Caco-2 (cell line): ENCODE measurements at places on chromosomes 3 and 15. TPM values are rescaled to one million over a fixed set of nuclear protein-coding genes. Genes with fewer than 3 reads are reported as not detected.

WDR5B gene
- 4.4 and 4.7 TPM in 2 replicates for total RNA-seq

AADAC gene
- 0.57 and 1.1 TPM in 2 replicates for total RNA-seq

- DNase-seq = no peak
Observed at GRCh38 chr3:148659512-148659911, 38.2 kb upstream of the AGTR1 start.

GRCh38 chr3:44899683-44900367, 25.4 kb downstream of the TGM4 start:
- DNase-seq = no peak

- DNase-seq = no peak
Observed at GRCh38 chr15:100572362-100572983, 29.5 kb downstream of the LINS1 start.

- no peak for DNase-seq
Observed at GRCh38 chr15:82774496-82774895, 31.4 kb downstream of the FSD2 start.

GRCh38 chr3:2568156-2568555, 469.5 kb downstream of the CNTN4 start:
- DNase-seq = no peak

DNA sequence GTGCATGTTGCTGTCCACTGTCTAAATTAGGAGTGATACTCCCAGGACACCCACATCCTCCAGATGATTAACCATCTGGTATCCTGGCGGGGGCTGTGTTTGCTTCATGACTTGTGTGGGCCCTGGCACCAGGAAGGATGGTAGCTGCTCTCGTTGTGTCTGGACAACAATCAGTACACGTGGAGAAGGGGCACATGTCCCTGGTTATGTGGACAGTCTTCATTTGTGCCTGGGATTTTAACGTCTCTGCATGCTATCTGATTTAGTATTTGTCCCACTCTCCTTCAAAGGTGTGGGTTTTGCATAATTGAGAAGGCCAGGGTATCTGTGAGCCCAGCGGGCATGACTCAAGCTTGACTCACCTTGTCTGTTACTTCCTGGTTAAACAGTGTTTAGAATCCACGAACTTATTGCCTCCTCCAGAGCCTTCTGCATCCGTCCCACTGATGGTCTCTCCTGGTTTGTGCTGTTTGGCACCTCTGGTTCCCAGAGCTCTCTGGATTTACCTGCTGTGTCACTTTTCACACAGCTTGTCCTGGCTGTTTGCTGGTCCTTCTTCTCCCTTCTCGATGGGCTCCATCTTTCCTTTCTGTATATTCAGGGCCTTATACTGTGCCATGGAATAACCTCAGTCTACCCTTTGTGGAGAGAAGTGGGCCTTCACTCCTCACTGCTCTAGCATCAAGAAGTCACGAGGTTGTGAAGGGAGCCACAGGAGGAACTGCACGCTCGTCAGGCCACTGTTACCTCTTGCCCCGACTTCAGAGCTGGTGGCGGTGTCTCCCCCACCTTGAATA, 32.5 kb downstream of the ARNT2 start:
- no peak for DNase-seq

DNA sequence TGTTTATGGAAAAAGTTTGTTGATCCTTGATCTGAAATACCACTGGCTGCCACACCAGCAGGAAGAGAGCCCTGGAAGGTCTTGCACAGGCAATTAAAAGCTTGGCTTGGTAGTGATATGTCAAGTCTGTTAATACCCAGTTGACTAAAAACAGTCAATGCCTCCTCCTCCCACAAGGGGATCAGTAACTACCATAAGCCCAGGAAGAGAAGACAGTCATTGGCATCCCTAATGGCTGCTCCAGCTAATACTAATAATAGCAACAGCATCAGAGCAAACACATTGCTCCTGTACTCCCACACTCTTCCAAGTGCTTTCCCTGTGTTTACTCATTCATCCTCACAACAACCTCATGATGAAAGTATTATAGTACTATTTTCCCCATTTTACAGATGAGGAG, 528.6 kb downstream of the TAFA4 start:
- DNase-seq = no peak

- no peak for DNase-seq
Observed at GRCh38 chr15:30922480-30923311, 19.0 kb downstream of the FAN1 start.

- DNase-seq = peak; percentile 75
Observed at GRCh38 chr3:133479895-133480669, 80.2 kb downstream of the BFSP2 start.

GRCh38 chr3:128052595-128053351, 536 bp downstream of the SEC61A1 start:
- no peak for DNase-seq

COL6A5 gene
- total RNA-seq = not detected in 2 replicates

DNA sequence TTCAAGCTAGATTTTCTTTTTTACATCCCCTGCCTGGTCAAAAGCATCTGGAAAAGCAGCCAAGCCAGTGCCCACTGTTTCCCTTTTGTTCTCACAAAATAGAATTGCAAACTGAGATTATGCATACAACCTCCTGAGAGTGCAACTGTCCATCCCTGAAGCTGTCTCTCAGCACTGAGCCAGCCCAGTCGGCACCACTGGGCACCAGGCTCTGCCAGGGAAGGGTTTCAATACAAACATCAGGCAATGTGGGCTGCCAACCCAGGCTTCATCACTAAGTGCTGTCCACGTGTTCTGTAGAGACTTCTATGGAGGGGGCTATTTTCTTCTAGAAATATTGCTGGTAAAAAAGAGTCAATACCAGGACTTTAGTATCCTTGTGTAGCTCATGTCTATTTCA, 356.3 kb upstream of the TBL1XR1 start:
- DNase-seq = no peak

- no peak for DNase-seq
Observed at GRCh38 chr3:30673425-30674341, 67.3 kb downstream of the TGFBR2 start.

- no peak for DNase-seq
Observed at GRCh38 chr3:122576174-122576940, 1.1 kb upstream of the PARP15 start.

SLCO2A1 gene
- 2.2 and 2.5 TPM in 2 replicates for total RNA-seq

DNA sequence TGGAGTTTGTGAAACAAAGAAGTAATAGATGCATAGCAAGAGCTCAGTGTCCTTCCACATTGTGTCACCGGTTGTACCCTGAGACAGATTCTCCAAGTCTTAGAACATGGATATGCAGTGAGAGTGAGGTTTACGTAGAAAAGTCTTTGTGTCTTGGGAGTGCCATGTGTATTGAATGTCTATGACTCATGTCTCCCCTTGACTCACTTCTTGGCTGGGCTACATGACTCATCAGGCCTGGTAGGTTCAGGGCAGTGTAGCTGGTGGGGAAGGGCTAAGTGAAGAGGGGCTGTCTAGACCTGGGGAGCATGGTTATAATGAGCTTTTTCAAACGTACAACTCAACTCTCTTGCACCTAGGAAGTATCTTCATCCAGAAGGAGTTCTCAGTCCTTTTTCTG, 167.4 kb downstream of the GAP43 start:
- DNase-seq = no peak

- DNase-seq = no peak
Observed at GRCh38 chr15:41892621-41893421, 1.0 kb downstream of the SPTBN5 start.

GRCh38 chr3:186166491-186167288, 57.8 kb upstream of the ETV5 start:
- no peak for DNase-seq

DNA sequence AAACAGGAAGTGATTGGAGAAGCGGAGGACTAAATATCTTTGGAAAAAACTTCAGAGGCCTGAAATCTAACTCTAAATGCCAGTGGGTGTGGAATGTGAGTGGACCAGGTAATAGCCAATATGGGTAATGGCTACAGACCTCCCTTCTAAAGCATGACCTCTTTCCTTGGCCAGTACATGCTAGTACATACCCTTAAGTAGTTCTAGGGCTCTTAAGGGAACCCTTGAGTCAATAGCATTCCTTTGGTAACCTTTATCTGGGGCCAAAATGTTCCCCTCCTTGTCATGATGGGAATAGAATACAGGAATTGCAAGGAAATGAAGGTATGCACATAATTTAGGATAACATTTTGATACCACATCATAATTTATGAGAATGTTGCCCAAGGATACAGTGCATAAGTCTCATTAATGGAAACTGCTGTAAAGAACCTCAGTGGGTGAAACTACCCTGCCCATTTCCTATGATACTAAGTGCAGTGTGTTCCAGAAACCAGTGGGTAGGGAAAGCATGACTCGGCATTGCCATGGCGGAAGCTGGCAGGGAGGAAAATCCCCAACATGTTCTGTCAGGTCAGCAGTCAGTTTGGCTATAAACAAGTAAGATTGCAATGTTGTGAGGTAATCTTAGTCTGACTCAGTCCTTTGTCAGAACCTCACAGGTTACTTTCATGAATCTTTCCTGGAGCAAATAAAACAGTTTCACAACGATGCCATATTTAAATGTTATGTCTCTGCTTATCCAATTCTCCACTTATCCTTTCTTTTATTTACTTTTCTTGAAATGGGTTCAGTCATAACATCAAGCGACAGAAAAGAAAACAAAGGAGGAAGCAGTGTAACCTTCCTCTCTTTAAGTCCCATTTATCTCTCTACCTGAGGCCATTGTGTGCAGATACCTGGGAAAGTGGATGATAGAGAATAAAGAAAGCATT, 23.5 kb upstream of the RAP2B start:
- DNase-seq = peak; percentile 65

DNA sequence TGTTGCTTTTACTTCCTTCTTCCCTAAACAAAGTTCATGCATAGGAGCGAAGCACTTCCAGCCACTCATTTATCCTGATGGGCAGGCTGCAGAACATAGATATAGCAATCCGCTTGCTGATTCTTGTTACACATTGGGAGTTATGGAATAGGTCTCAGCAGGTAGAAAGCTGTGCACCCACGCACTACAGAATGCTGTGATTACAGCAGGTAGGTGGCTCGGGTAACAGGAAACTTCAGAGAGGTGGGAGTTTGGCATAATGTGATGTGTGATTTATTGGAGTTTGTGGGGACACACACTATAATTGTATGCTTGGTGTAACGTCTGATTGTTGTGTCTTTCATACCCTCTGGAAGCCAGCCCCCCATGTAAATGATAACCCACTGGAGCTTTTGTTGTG, 99.2 kb upstream of the MEIS2 start:
- DNase-seq = no peak

- no peak for DNase-seq
Observed at GRCh38 chr3:190676481-190676880, 162.6 kb downstream of the IL1RAP start.

DNA sequence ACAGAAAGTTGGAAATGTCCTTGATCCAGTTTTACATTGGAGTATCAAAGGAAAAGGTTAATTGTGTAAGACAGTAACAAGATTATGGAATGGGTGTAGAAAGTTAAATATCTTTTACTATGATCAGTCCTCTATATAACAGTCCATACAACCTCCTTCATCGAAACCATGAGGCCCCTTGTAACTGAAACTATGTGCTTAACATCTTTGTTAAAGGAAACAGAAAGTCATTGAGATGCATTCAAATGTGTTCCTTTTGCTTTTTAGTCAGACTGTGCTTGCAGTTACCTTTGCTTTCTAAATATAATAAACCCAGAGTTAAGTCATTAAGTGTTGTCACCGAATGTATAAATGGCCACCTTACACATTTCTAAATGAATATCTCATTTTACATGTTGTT, 1298.5 kb downstream of the ROBO2 start:
- no peak for DNase-seq

- no peak for DNase-seq
Observed at GRCh38 chr15:95138604-95139270, 907.4 kb downstream of the MCTP2 start.

ZDHHC19 gene
- total RNA-seq = not detected in 2 replicates

GCNT3 gene
- 1.9 and 2.5 TPM in 2 replicates for total RNA-seq

TRPM1 gene
- not detected in 2 replicates for total RNA-seq

CFAP92 gene
- total RNA-seq = 4.5 and 5.9 TPM in 2 replicates

GRCh38 chr3:3315846-3316245, 136.4 kb upstream of the CRBN start:
- no peak for DNase-seq

SEMA3B gene
- total RNA-seq = 19.7 and 21.8 TPM in 2 replicates

DNA sequence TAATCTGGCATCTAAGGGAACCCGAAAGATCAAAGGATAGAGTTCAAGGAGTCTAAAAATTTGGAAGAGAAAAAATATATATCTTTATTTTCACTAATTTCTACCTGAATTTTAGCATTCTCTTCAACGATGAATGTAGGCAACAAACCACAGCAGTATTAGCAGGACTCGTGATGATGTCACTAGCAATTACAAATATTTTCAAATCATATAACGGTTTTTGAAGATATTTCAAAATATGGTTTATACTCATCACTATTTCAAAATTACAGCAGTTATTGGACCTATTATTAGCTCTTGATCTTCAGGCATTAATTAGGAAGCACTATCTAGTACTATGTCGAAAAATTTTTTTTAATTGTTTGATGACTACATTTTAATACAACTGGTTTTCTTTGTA, 27.0 kb upstream of the ANKDD1A start:
- no peak for DNase-seq

TTLL13 gene
- total RNA-seq = 0.43 TPM in 1 of 2 replicates, not detected in the other

- DNase-seq = no peak
Observed at GRCh38 chr15:69810431-69811354, 287.0 kb downstream of the TLE3 start.

SCN11A gene
- 0.12 TPM in 1 of 2 replicates, not detected in the other for total RNA-seq

DNA sequence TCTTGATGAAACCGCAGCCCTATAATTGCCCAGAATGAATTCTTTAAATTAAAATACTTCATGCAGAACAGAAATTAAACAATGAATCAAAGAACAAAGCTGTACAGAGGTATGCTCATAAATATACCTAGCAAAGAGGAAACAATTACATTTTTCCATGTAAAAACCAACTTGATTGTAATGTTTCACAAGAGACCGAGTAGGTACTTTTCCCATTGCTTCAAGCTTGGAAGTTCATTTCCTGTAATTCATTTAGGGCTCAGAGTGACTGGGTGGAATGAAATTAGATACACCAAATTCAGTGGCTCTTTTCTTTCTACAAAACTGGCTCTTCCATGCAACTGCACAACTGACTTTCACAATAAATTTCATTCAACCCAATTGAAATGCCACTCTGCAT, 51.4 kb downstream of the FHIT start:
- DNase-seq = no peak

- no peak for DNase-seq
Observed at GRCh38 chr3:188310270-188310710, 156.3 kb downstream of the LPP start.

DNA sequence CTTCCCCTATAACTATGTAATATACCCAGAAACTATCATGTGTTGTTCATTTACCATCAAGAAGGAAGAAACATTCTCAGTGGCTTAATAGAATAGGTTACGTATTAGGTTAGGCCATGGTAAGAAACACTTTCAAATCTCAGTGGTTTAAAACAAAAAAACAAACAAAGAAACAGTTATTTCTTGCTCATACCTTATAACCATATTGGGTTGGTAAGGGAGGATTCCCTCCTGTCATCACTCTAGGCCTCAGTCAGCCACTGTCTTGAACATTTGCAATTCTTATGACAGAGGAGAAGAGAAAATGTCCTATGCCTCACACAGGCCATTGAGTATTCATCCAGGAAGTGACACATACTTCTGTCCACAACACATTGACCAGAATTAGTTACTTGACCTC, 727.7 kb upstream of the NECTIN3 start:
- no peak for DNase-seq
